Stimulated activated CD8-positive, alpha-beta memory T cell treated with anti-CD3 and anti-CD28 coated beads, Interleukin-12 subunit alpha, Interleukin-12 subunit beta, amount 100 ng/mL, for 1 hour (primary cell): ENCODE measurements at places on chromosomes 7 and 10.

DNA sequence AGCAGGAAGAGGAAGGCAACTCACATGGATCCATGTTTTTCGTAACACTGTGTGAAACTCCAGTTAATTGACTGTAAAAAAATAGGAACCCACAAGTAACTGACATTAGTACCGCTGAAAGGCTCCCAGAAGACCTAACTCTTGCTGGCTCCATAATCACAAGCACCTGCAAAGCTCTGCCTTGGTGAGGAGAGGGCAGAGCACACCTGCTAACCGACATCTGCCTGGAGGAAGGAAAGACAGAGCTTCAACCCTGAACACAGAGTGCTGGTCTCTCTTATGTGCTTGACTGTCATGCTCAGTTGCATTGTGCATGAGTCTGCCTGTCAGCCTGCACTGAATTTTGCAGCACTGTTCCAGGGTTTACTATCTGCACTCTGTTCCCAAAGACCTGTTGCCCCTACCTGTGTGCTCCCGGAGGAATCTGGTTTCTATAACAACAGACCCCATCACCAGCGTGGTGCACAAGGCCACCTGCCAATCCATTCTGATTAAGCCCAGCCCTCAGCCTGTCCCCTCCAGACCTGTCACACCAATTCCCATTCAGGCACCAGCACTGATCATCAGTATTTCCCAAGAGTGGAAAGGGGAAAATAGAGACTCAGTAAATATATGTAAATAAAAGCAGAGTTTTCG is 63.1 kb upstream of the ANKRD1 start:
- no peak for DNase-seq

DNA sequence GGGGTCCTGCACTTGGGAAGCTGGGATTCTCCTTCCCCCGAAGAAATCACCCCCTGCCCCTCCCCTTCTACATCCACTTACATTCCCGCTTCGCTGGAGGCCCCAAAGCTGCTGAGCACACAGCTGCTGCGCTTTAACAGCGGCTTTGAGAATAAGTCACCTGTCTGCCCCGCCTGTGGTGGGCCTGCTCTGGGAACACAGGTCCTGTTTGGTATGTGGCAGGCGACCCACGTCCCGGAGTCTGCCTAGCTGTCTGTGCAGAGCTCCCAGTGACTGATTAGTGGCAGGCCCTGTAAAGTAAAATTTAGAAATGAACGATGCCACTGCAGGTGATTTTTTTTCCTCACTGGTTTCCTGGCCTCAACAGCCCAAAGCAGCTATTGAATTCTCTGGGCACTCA is 47.0 kb downstream of the CDH23 start:
- DNase-seq: no peak

DNA sequence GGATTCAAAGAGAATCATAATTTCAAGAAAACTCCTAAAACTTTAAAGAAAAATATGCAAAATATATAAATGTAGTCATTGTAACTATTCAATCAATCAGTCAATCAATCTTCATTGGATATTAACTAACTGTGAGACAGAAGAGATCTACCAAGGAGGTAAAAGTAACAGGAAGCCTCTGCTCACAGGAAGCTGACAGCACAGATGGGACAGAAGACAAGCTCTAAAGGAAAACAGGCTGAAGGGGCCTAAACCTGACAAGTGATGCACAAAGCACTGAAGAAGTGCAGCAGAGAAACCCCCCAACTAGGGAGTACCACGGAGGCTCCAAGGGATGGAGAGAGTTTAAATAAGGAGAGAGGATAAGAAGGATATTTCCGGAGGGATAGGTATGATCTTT is 173.0 kb downstream of the SKAP2 start:
- DNase-seq: no peak

GRCh38 chr7:112018305-112019030 is 187.7 kb downstream of the DOCK4 start:
- DNase-seq: no peak

DNA sequence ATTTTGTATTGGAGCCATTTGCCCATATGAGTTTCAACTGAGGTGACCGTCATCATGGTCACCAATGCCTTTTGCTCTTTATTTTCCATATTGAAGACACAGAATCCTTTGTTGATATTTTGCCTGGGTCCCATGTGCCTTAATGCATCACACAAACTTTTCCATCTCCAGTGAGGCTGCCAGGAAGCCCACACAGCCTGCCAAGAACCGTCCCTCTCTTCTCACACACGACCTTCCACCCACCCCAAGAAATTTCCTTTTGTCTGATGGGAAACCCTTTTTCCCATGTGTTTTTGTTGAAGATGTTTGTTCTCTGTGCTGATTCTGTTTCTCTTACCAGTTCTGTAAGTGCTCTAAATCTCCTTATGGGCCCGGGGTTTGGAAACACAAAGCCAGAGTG is 168.9 kb downstream of the CSTF2T start:
- no peak for DNase-seq

DNA sequence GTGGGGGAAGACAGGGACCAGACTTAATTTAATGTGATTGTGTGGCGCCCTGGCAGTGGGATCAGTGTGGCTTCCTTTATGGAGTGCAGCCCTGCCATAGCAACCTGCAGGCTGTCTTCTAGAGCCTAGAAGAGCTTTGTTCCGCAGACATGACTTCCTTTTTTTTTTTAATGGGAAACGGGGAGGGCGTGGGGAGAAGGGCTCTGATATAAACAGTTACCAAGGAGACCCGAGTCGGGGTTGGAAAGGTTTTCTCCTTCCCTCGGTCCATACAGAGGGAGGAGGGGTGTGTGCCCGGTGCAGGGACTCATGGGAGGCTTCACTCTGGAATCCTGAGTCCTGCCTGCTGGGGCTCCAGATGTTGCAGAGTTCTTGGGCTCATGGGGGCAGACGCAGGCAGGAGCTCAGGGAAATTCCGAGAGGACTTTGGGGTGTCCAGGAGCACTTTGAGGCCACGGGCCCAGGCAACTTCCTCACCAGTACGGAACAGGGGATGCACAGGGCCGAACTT is 26.9 kb downstream of the TMEM120A start:
- DNase-seq: no peak

- no peak for DNase-seq
Observed at GRCh38 chr10:61898435-61898778, 3.1 kb upstream of the ARID5B start.

- DNase-seq: no peak
Observed at GRCh38 chr7:7972922-7973594, 4.5 kb downstream of the GLCCI1 start.

- DNase-seq: no peak
Observed at GRCh38 chr7:138429577-138430250, 30.3 kb upstream of the TRIM24 start.

GRCh38 chr7:112421666-112422486 is 28.4 kb upstream of the IFRD1 start:
- DNase-seq: no peak

DNA sequence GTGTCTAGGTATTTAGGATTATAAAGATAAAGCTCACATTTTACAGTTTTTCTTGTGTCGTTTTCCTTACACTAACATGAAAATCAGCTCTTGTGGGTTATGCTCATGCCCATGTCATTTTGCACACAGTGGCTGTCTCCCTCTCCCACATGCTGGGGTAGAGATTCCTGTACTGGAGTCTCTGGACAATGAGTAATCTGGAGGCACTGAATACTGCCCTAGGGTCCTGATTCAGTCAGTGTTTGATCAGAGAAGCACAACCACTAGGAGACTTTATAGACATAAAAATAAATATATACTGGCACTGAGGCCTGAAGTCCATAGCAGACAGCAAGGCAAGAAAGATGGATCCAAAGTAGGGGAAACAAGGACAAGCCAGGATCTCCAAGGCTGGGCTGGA is 1008.8 kb downstream of the KCNMA1 start:
- DNase-seq: no peak

DNA sequence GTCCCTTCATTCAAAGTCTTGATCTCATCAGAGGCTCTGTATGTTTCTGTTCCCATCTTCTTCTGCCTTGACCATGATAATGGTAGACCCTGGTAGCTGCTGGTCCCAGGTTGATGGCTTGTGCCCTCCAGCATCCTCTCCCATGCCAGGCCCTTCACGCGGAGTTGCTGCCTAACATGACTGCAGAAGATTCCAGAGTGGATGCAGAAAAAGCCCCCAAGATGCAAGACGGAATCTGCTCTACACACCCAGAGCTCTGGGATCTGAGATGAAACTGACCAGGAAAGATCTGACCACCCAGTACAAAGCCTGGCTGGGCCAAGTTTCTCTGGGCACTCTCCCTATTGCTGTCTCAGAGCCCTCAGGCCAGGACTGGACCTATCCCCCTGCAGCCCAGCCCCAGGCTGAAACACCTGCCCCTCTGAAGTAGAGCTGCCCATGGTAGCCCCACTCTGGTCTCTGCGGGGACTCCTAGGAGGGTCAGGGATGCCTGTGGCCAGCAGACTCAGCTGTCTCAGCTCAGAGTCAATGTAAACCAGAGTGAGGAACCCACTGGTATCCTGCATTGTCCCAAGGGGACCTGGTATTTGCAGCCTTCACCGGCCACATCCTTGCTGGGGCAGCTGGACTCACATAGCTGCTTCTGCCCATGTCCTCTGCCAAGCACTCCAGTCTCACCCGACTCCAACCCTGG is 9.5 kb upstream of the FRMD4A start:
- no peak for DNase-seq

GRCh38 chr10:49369216-49370162 is 26.4 kb downstream of the DRGX start:
- DNase-seq: no peak

DNA sequence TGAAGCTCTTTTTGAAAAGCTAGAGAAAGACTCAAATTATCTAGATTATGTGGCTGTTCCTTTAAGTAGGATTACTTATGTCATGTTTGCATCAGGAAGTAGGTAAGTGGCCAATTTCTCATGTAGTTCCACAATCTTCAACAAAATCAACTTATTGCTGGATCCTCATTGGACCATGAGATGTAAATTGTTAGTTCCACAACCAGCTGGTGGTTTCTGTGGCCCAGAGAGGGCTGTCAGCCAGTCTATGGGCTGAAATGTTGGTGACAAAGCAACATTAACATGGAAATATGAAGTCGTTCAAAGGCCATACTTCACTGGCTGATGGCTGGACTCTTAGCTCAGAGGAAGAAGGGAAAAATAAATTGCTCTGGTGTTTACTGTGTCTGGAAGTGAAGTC is 157.9 kb downstream of the PLXDC2 start:
- no peak for DNase-seq

DNA sequence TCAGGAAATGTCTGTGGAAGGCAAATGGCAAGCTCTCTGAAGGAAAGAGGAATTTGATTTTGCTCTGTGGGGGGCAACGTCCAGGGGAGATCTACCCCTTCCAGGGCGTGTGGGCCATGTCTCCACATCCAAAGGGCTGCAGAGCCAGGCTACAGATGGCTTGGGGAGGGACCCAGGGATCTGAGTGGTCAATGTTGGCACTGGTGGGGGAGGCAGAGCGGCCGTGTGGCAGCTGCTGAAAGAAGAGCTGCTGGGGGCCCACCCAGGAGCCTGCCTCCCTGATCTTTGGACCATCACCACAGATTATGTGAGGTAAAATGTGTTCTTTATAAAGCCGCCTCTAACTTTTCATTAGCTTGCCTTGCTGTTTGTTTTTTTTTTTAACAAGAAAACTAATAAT is 144.1 kb downstream of the HERPUD2 start:
- DNase-seq: no peak

DNA sequence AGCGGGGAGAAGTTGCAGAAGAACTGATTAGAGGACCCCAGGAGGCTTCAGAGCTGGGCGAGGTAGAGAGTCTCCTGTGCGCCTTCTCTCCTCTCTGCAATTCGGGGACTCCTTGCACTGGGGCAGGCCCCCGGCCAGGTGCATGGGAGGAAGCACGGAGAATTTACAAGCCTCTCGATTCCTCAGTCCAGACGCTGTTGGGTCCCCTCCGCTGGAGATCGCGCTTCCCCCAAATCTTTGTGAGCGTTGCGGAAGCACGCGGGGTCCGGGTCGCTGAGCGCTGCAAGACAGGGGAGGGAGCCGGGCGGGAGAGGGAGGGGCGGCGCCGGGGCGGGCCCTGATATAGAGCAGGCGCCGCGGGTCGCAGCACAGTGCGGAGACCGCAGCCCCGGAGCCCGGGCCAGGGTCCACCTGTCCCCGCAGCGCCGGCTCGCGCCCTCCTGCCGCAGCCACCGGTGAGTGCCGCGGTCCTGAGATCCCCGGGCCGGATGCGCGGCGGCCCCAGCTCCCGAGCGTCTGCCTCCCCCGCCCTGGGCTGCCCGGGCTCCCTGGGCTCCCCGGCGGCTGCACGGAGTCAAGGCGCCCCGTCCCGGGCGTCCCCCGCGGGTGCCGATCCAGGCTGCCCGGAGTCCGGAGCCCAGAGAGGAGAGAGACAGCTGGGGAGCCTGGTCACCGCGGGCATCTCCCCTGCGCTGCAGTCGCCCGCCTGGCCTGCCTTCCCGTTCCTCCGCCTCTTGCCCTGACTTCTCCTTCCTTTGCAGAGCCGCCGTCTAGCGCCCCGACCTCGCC is at the start of gene PLAU:
Gene PLAU, plus strand, starts transcription at position 369 of the 789 bp plus-strand sequence. CDS start 424 bp downstream, outside the sequence.
- DNase-seq: no peak

DNA sequence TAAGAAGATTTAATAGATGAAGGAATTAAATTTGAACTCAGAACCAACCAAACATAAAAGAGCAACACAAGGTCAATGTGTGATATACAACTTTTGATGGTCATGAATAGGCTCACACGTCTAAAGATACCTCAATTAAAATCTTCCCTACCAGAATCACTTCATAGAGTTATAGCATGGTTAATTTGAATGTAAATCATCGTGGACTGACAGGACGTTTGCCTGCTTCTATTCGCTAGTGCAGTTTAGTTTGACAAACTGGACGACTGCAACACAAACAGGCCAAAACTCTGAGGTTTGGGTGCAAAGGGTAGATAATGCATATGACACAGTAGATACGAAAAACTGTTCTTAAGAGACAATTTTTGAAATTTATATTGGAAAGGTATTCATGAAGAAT is 32.5 kb upstream of the CNTNAP2 start:
- no peak for DNase-seq

- peak; percentile 18 for DNase-seq
Observed at GRCh38 chr10:11113156-11113555, 95.5 kb downstream of the CELF2 start.

DNA sequence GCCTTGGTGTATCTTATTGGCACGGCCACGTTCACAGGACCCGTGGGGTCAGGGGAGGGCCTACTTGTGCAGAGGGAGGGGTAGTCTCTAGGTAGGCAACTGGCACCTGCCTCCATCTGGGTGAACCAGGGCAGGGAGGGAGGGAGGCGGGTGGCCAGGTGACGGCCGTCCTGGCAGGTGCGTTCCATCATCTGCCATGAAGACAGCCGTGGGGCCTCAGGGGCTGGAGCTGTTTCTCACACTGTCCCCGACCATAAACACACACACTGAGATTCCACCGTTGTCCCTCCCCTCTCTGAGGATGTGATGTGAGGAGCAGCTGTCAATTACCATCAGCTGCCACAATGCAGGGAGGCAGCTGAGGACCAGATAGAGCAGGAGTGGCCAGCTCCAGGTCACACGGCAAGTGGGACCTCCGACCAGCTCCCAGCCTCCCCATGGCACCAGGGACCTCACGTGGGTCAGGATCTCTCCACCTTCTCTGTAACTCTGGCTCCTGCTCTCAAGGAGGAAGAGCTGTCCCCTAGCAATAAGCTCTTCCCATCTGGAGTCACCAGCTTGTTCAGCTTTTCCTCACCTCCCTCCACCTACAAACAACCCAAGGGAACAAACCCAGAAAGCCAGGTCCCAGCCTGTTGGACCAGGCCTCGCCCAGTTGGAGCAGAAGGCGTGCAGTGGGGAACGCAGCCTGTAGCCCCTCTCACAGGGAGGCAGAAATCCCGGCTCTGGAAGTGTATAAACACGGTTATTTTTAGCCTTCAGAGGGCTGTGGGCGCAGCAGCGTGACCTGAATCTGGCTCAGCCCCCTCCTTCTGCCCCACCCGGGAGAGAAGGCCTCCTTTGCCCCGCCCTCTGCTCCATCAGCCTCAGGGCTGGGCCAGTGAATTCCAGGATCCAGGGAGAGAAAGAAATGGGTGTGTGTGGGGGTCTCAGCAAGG is 33.1 kb downstream of the ZMIZ1 start:
- no peak for DNase-seq
